ENCODE measurements at places on chromosomes 6 and 20.
A peak's percentile ranks its signal among the peaks of the same experiment; 100 is the strongest.

DNA sequence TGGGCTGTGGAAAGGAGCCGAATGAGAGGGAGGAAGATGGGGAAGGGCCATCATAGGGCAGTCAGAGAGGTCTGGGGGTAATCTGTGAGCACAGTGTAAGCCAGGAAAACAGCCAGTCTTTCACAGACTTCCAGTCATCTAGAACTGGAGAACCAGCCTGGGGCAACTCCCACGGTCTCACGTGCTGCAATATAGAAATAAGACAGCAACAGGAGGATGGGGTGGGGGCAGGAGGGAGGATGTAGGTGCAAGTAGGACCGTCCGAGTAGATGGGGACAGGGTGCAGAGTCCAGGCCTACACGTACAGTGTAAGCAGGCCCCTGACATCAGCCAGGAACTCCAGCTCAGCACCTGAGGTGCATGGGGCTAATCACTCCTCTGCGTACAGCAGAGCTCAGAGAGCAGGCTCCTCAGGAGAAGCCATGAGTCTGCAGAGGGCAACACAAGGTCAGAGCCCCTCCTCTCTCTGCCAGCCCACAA is 58.2 kb upstream of the TNFAIP3 start:
- no peak for DNase-seq

DNA sequence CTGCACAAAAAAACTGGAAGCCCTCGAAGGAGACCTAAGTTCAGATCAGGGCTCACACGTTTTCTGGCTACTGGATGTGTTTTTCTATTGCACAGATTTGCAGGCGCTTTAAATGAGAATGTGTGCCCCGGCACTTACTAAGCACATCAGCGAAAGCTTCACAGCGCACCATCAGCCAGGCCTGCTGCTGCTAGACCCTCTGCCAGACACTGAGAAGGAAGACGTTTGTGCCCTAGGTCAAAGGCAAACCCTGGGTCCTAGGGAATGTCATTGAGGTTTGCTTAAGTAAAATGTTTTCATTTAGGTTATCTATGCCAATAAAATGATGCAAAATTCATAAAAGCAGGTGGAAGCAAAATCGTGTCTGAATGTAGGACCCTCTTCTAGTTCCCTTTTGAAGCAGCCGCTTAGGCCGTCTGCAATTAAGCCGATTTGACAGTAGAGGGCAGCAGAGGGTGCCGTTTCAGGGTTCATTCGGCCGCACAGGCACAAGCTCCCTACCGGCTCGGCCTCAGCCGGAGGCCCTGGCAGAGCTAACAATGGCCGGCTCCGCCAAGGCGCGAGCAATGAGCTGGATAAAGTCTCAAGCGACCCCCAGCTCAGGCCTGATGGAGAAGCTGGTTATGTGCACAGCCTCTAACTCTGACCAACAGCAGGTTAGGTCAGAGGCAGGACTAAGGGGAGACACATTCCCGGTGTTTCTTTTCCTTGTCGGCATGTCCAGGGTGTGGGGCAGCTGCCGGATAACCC is 107.2 kb upstream of the FOXA2 start:
- DNase-seq, result peak; percentile 35

GRCh38 chr20:4468114-4468513 is 253.6 kb upstream of the PRND start:
- DNase-seq, result no peak

- no peak for DNase-seq
Measured at GRCh38 chr6:19391926-19392325, 445.2 kb upstream of the ID4 start.

- DNase-seq, result no peak
Measured at GRCh38 chr6:48834706-48835105, 628.3 kb downstream of the MMUT start.

GRCh38 chr6:3887150-3887700 is 38.1 kb downstream of the FAM50B start:
- DNase-seq, result no peak

Measured in CMK (cell line).